ENCODE measurements at places on chromosomes 5 and 9.

- no peak overlapping the region for H3K4me3 ChIP-seq
- H3K36me3 ChIP-seq = no peaks in the 10 kb centered on the region
- no peak for DNase-seq
- H3K4me1 ChIP-seq = peaks cover 32% of the 10 kb centered on the region
These were observed 267.7 kb downstream of the GADD45G start for GRCh38 chr9:89872426-89872912.

DNA sequence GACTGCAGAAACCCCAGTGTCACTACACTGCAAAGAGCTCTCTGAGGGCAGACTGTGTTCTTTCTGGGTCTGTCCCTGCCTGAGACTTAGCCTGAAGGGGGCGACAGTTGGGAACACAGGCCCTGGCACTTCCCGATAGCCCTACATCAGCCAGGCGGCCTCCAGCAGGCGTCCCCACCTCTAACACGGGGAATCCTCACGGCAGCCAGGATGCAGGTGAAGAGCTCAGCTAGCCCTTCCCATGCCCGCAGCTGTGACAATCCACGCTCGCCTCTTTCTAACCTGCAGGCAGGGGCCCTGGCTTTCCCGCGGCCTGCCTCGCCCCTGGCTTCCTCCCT is 5.9 kb downstream of the MED22 start:
- no peak for DNase-seq
- no peak overlapping the region for H3K4me3 ChIP-seq
- H3K27ac ChIP-seq = peak overlapping the region; percentile 86
- peaks cover 47% of the 10 kb centered on the region for H3K36me3 ChIP-seq
- H3K27me3 ChIP-seq = no peaks in the 10 kb centered on the region

- H3K36me3 ChIP-seq = no peaks in the 10 kb centered on the region
- H3K27ac ChIP-seq = no peak overlapping the region
- DNase-seq = no peak
- H3K27me3 ChIP-seq = no peaks in the 10 kb centered on the region
These were observed 318.9 kb upstream of the RIOK2 start for GRCh38 chr5:97501965-97502305.

GRCh38 chr9:116337015-116337414 is 183.4 kb downstream of the PAPPA start:
- H3K4me3 ChIP-seq = no peak overlapping the region
- DNase-seq = no peak
- no peaks in the 10 kb centered on the region for H3K4me1 ChIP-seq
- H3K27ac ChIP-seq = no peak overlapping the region
- no peaks in the 10 kb centered on the region for H3K36me3 ChIP-seq

DNA sequence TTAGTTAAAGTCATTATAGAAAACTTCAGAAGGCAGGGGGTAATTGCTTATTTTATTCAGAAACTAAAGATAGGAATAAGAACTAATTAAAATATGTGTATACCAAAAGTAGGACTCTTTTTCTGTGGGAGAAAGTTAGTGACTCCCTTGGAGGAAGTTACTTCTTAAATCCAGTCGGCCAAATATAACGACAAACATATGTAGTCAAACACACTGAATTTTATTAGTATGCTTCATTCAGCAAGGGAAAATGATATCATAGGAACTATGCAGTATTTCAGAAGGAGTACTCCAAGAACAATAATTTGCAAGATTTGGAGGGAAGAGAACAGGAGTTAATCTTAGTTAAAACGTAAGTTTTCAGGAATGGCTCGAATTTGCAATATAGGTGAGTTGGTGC is 432.6 kb downstream of the CYLC2 start:
- H3K27ac ChIP-seq = no peak overlapping the region
- no peaks in the 10 kb centered on the region for H3K36me3 ChIP-seq
- no peaks in the 10 kb centered on the region for H3K4me1 ChIP-seq
- H3K4me3 ChIP-seq = no peak overlapping the region
- no peaks in the 10 kb centered on the region for H3K27me3 ChIP-seq
- DNase-seq = no peak

GRCh38 chr9:114921171-114921570 is 9.2 kb downstream of the TNFSF8 start:
- H3K4me1 ChIP-seq = peaks cover 57% of the 10 kb centered on the region
- no peak overlapping the region for H3K4me3 ChIP-seq
- no peak overlapping the region for H3K27ac ChIP-seq
- peaks cover 9% of the 10 kb centered on the region for H3K27me3 ChIP-seq
- no peak for DNase-seq

DNA sequence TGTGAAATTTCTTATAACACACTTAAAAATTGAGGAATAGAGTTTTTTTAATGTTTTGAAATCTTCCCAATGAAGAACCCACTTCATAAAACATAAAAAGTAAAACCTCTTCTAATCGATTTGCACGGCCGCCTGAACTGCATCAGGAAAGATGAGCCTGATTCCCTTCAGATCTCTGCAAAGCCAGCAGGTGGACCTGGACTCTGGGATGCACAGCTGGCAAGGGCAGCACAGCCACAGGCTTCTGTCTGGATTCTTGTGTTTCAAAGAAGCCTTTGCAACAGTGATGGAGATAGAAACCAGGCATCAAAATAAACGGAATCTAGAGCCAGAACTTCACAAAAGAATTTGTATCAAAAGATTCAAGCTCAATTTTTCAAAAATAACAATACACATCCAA is 36.0 kb upstream of the SPATA31C2 start:
- H3K4me1 ChIP-seq = peaks cover 2% of the 10 kb centered on the region
- H3K27me3 ChIP-seq = peaks cover 24% of the 10 kb centered on the region
- no peak for DNase-seq
- H3K4me3 ChIP-seq = no peak overlapping the region
- H3K36me3 ChIP-seq = no peaks in the 10 kb centered on the region

DNA sequence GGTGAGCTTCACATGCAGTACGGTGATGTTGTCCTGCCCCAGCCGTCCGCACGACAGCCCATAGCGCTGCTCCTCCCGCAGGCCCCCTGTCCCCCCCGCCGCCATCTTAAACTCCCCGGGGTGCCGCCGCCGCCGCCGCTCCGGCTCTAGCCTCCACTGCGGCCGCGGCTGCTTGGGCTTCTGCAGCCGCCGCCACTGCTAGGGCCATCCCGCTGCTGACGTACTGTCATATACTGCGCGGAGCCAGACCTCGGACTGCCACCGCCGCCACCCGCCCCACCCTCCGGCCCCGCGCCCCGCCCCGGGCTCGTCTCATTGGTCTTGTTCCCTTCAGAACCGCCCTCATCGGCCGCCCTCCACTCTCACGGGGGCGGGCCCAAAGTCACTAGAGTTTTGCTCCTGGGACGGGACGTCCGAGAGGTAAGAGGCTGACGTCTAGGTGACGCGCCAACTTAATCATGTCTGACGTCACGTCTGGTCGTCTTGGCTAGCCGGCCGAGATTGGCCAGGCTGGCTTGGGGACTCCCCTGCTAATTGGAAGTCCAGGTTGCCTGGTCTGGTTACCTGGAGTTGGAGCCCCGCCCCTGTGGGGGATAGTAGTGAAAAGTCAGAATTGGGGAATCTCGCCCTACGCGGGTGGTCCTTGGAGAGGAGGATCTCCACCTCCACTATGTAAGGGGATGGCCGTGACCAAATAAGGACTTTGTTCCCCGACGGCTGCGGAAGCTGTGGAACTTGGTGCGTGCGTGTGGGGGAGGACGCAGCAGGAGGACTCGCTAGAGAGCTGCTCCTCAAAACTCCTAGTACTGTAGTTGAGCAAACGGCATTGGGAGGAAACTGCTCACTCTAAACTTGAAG is at the start of gene ELL2:
ELL2 (minus strand) TSS at position 235 of the 858 bp plus-strand sequence; CDS start at position 105, 130 bp downstream.
- H3K36me3 ChIP-seq = peaks cover 21% of the 10 kb centered on the region
- peak; percentile 97 for DNase-seq
- H3K4me1 ChIP-seq = peaks cover 34% of the 10 kb centered on the region
- peaks cover 2% of the 10 kb centered on the region for H3K27me3 ChIP-seq
- peak within 1 kb of the TSS; percentile 95 for H3K4me3 ChIP-seq

DNA sequence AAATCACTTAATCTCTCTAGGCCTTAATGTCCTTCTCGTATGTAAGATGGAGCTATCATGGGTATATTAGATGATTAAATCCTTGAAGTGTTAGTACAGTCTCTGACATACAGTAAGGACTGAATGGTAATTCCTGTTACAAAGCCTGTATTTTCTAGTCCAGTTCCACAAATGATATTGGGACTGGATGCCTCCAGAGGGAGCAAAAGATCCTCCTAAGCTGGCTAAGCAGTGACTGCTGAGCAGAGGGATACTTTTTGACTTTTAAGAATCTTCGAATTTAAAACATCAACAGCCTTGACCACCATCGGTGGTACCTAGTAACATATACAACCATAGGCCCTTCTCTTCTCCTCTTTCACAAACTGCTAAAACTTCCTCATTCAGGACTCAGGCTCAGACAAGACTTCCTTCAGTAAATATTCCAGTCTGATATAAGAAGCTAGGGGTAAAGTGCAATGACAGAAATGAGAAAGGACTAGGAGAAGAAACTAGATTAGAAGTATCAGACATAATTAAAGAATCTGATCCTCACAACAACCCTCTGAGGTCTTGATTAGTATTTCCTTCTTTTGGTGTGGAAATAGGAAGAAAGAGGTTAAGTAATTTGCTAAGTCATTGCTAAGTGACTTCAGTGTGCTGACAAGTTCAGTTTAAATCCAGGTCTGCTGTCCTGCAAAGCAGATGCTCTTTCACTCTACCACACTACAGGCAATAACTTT is 13.9 kb downstream of the PTAR1 start:
- peaks cover 47% of the 10 kb centered on the region for H3K4me1 ChIP-seq
- no peaks in the 10 kb centered on the region for H3K27me3 ChIP-seq

GRCh38 chr5:124237206-124237695 is 509.2 kb downstream of the ZNF608 start:
- no peak overlapping the region for H3K27ac ChIP-seq
- peaks cover 3% of the 10 kb centered on the region for H3K4me1 ChIP-seq
- no peak overlapping the region for H3K4me3 ChIP-seq
- DNase-seq = no peak
- H3K36me3 ChIP-seq = no peaks in the 10 kb centered on the region
- no peaks in the 10 kb centered on the region for H3K27me3 ChIP-seq

DNA sequence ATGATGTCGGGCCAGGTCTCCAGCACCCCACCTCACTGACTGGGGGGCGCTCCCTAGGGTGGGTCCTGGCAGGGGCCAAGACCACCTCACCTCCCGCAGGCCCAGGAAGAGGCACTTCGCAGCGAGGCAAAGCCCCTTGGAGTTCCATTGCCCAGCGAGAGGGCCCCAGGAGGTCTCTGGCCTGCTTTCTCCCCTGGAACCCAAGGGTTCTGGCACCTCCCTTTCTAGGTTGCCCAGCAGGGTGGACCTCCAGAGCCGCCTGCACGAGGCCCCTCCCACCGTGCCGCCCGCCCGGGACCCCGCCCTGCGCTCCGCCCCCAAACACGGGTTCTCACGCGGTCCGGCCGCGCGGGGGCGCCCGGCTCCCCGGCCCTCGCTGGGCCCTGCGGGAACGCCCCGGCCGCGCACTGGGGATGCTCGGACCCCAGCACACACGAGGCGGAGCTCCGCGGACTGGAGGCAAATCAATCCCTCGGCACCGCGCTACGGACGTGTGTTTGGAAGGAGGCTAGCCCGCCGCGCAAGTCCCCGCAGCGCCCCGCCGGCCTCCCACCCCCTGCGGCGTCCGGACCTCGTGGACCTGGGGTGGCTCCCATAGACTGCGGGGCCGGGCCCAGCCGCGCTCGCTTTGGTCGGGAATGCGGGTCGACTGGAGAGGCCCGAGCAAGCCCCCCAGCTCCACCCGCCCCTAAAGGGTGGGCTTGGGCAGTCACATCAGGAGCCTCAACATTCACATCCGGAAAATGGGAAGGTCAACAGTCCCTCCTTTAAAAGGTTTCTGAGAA is 99.5 kb upstream of the LMX1B start:
- peak; percentile 66 for DNase-seq
- no peak overlapping the region for H3K27ac ChIP-seq
- peak overlapping the region; percentile 59 for H3K4me3 ChIP-seq
- H3K27me3 ChIP-seq = peaks cover 34% of the 10 kb centered on the region
- H3K36me3 ChIP-seq = no peaks in the 10 kb centered on the region

GRCh38 chr9:92534674-92535073 is 1.1 kb downstream of the ECM2 start:
- peaks cover 13% of the 10 kb centered on the region for H3K4me1 ChIP-seq
- H3K36me3 ChIP-seq = peaks cover 3% of the 10 kb centered on the region
- no peak overlapping the region for H3K27ac ChIP-seq
- no peak overlapping the region for H3K4me3 ChIP-seq
- DNase-seq = no peak
- no peaks in the 10 kb centered on the region for H3K27me3 ChIP-seq

DNA sequence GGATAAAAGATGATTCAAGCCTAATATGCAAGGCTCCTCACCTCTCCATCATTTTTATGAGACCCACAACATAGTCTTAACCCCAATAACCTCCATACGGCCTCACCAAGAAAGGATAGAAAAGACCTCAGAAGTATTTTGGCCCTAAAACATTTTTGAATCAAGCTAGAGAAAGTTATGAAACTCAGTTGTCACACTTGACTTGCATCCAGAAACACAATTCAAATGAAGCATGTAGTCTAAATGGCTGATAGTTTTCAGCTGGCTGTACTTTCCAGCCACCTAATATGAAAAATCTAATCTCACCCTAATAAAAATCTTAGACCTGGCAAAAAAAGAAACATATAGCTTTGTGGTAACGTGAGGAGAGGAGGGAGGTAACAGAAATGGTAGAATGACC is 116.1 kb downstream of the ARL15 start:
- no peak overlapping the region for H3K4me3 ChIP-seq
- no peaks in the 10 kb centered on the region for H3K27me3 ChIP-seq
- H3K4me1 ChIP-seq = peaks cover 26% of the 10 kb centered on the region
- H3K36me3 ChIP-seq = no peaks in the 10 kb centered on the region
- H3K27ac ChIP-seq = peak overlapping the region; percentile 28

- H3K36me3 ChIP-seq = no peaks in the 10 kb centered on the region
- no peak overlapping the region for H3K4me3 ChIP-seq
- no peaks in the 10 kb centered on the region for H3K4me1 ChIP-seq
- H3K27me3 ChIP-seq = no peaks in the 10 kb centered on the region
- no peak for DNase-seq
These were observed 124.6 kb downstream of the CAMK4 start for GRCh38 chr5:111348661-111349329.

- no peak overlapping the region for H3K27ac ChIP-seq
- DNase-seq = no peak
- no peak overlapping the region for H3K4me3 ChIP-seq
- H3K4me1 ChIP-seq = peaks cover 25% of the 10 kb centered on the region
These were observed 4.6 kb downstream of the RAPGEF6 start for GRCh38 chr5:131630208-131630962.

DNA sequence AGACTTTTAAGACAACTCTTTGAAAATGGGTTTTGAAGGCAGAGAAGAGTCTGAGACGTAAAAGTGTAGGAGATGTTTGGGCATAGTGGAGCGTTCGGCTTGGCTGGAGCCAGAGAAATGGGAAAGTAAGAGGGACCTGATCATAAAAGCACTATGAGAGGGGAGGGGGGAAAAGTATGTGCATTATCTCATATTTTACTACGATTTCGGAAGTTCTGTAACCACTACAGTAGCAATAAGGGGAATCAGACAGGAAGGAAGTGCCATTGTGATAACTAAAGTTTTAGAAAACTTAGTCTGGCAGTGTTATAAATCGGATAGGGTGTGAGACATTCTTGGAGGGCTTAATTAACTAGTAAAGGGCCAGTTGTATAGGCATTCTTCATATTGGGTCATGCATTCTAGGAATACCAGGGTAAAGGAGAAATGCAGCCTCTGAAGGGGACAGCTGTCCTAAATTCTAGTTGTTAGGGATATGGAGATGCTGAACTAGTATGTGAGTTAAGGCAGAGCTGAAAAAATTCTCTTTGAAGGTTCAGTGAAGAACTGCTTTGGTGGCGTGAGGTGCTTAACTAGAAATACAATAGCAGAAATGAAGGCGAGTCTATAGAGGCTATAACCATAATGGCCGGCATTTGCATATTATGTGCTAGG is 83.8 kb upstream of the FREM1 start:
- H3K27me3 ChIP-seq = peaks cover 26% of the 10 kb centered on the region
- no peak overlapping the region for H3K27ac ChIP-seq
- H3K4me3 ChIP-seq = peak overlapping the region; percentile 75
- H3K4me1 ChIP-seq = peaks cover 4% of the 10 kb centered on the region
- peaks cover 3% of the 10 kb centered on the region for H3K36me3 ChIP-seq
- no peak for DNase-seq
